ENCODE measurements at places on chromosomes 5 and 9.

DNA sequence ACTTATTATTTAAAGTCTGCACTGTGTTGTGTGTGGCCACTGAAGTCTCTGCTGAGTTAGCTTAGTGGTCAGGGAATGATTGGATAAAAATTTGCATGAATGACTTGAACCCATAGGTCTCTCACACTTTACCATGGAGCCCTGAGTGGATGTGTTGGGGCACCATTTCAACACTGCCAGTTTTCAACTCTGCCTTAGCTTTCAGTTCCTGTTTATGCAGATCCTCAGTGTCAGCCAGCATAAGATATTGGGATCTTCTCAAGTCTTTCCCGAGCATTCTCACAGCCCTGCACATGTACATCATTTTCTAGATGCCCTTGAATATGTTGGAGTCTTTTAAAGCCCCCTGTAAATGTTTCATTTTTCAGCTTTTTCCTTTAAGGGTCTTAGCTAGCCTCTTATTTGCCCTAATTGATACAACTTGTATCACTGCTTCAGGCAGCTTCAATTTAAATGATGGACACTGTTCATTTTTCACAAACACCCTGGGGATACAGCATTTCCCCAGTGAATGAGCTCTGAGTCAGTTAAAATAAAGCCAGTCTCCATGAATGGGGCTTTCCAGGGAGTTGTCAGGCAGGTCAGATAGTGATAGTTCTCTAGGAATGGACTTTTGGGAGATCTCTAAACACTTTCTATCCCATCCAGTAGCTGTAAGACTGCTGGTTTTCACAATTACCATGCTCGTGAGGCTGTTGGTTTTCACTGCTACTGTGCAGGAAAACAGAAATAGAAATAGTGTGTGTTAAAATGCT lies 211.9 kb upstream of the PAPPA start:
- no peak for DNase-seq

DNA sequence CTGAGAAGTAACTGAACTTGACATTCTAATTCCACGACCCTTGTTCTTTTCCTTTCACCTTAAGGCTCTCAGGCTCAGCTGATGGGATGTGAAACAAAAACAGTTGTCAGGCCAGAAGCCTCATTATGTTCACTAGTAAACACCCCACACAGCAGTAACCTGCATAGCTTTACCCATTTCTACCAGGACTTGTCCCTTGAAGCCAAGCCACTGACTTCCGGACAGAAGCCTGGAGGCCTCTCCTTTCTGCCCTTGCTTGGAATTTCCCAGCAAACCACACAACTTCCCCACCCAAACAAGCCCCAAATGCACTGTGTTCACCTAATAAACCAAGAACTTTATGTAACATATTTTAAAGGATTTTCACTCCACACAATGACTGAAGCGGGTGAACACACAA lies 19.6 kb downstream of the PRUNE2 start:
- DNase-seq, result no peak

- DNase-seq, result no peak
Observed at GRCh38 chr9:110933350-110934001, 104.8 kb downstream of the LPAR1 start.

- no peak for DNase-seq
Observed at GRCh38 chr9:134915046-134915985, 2.4 kb downstream of the FCN1 start.

- no peak for DNase-seq
Observed at GRCh38 chr9:136481558-136481957, 1.3 kb downstream of the SEC16A start.

DNA sequence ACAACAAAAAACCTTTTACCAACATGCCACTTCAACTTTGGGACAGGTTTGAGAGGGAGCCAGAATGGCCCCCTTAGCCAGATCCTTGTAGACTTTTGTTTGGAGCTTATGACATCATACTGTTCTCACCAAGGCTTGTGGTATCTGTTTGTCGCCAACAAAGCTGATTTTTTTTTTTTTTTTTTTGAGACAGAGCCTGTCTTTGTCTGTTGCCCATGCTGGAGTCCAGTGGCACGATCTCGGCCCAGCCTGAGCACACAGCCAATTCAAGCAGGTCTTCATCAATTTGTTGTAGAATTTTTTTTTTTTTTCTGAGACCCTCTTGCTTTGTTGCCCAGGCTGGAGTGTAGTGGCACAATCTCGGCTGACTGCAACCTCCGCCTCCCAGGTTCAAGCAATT lies 26.4 kb upstream of the NTNG2 start:
- DNase-seq, result no peak

- DNase-seq, result no peak
Observed at GRCh38 chr9:134526584-134527477, 114.8 kb upstream of the COL5A1 start.

DNA sequence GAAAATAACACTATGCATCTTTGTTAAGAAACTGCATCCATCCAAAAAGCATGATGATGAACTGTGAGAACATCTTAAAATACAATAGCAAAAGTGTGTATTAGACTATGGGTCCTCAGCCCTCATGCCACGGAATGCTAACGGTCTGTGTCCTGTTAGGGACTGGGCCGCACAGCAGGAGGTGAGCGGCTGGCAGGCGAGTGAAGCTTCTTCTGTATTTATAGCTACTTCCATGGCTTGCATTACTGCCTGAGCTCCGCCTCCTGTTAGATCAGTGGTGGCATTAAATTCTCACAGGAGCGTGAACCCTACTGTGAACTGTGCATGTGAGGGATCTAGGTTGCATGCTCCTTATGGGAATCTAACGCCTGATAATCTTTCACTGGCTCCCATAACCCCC lies 129.8 kb downstream of the NXNL2 start:
- DNase-seq, result no peak

DNA sequence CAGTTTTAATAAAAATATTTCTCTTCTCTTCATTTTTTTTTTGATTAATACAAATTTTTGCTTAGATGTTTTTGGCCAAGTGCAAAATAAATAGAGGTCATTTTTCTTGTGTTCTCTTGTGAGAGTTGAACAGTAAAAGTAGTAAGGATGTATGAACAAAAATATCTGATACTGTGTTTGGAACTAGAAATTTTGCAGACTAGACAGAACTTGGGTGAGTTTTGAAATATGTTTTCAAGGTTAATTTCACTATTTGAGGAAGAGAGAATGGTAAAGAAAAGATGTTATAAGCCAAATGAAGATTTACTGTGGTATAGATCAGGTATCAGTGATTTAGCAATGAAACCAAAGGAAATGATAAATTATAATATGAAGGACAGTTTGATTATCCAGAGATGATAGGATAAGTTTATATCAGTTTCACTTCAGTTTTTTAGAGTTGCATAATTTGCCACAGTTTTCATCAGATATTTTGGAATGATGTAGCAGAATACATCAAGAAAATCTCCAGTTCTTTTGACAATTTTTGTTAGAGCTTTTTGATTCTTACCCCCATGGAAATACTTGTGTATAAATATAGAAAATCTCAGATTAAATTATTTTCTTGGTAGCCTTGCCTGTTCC lies 147.9 kb upstream of the VCAN start:
- no peak for DNase-seq

DNA sequence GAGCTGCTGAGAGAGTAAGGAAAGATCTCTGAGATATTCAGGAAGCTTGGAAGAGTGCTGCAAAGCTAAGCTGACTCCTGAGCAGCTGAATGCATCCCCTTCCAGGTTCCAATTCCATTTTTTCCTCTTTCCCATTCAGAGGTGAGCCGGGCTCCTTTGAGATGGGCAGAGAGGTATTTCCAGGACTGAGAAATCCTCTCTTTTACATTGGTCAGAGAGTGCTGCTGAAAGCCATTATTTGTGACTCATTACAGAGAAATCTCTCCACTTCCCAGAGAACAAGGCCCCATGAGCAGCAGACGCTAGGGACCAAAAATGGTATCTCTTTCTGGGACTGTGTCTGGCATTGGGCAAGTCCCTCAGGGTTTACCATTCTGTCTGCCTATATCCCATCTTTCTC lies 3.7 kb downstream of the MCTP1 start:
- no peak for DNase-seq

DNA sequence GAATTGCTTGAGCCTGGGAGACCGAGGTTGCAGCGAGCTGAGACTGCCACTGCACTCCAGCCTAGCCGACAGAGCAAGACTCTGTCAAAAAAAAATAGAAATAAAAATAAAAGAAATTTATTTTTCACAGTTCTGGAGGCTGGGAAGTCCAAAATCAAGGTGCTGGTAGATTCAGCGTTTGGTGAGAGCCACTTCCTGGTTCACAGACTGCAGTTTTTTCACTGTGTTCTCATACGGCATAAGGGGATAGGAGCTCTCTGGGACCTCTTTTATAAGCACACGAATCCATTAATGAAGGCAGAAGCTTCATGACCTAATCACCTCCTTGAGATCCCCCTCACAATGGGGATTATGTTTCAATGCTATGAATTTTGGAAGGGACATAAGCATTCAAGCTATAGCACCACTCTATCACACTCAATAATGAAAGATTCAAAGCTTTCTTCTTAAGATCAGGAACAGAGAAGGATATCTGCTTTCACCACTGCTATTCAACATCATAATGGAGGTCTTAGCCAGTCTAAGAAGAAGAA lies 5.3 kb downstream of the PJA2 start:
- DNase-seq, result no peak

DNA sequence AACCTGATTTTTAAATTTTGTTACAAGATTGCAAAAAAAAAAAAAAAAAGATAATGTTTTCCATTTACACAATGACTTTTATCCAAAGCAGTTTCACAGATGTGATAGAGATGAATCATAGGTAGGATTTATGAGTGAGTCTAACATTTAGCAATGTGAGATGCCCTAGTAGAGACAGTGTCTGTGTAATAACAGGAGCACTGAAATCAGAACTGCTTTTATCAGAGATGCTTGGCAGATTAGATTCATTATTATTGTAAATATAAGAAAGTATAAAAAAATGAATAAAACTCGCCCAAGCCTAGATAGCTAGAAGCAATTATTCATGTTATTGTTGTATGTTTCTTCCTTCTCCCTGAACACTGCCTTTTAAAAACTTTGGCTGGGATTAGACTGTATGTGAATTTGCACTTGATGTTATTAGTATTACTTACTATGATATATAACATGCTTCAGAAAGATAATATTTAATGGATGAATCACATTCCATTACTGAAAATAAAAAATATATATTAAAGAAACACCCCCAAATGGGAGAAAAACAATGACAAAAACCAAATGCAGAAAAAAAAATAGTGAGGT lies 567.3 kb upstream of the KLF4 start:
- DNase-seq, result no peak

DNA sequence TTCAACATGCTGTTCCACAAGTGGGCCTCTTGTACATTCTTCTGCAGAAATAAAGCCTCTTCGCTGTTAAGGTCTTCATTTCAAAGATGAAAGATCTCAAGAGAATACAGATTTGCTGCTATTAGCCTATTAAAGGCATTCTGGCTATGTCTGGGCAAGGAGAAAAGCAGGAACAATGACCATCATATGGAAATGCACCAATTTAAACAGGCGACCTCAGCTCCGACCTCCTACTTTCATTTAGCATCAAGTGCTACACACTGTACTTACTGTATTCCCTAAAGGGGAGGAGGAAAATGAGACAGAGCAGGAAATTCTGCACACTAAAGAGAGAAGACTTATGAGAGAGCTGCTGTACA lies 64.8 kb downstream of the HABP4 start:
- DNase-seq, result no peak

GRCh38 chr9:72039532-72039931 lies 20.9 kb downstream of the C9orf57 start:
- DNase-seq, result no peak

DNA sequence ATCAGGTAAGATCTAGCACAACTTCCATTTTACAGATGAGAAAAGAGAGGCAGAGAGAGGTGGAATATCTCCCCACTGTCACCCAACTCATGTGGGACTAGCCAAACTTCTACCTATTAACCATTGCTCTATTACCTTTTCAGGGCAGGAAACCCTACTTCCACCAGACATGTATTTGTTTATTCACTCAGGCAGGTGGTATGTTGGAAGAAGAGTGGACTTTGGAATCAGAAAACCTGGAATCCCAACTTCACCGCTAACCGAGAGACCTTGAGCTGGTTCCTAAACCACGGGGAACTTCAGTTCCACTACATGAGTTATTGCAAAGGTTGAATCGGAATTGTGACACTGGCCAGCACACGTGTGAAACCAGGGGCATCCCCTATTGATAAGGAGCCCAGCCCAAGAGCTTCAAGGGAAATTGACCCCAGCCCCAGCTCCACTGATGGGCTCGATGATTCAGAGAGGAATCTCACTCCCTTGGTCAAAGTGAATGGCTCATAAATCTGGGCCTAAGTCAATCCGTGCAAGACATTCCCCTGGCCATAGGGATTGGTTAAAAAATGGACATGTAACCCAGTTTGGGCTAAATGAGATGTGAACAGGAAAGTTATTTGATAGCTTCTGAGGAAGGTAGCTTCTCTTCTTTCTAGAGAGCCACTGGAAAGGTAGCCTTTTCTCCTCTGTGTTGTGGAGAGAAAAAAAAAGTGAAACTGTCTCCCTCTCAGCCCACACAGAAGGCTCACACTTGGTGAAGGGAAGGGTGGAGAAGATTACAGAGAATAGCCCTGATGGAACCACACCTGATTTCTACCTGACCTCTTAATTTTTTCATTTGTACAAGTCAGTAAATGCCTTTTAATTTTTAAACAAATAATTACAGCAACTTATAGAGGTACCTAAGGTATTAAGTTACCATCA lies 5.5 kb upstream of the GLIS3 start:
- DNase-seq, result no peak

- DNase-seq, result no peak
Observed at GRCh38 chr9:114532561-114533237, 27.4 kb upstream of the WHRN start.

DNA sequence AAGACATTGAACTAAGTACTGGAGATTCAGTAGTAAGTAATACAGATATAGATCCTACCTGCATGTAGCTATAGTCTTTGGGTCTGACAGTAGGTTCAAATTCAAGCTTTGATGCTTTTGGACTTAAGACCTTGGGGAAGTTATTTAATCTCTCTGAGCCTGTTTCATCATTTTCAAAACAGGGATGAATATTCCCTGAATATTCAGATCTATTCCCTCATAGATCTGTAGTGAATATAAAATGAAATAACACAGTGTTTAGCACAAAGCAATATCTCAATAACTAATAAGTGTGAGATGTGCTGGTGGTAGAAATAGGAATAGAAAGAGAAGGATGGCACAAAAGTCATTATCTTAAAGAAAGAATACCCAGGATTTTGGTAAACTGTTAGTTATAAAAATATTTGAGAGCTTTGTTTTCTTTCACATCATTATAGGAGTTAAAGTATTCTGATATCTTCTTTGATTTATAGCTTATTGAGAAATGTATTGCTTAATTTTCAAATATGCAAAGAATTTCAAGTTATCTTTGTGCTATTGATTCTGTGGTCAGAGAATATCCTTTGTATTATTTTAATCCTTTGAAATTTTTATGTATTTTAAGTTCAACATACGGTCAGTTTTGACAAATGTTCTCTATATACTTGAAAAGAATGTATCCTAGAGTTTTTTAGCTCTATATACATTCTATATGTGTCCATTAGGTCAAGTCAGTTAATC lies 11.4 kb upstream of the RANBP3L start:
- no peak for DNase-seq

- DNase-seq, result no peak
Observed at GRCh38 chr9:95645579-95645978, 128.8 kb upstream of the PTCH1 start.
